T-helper 22 cell (primary cell): ENCODE measurements at places on chromosomes 1 and 21.
A peak's percentile ranks its signal among the peaks of the same experiment; 100 is the strongest.

- no peak for DNase-seq
These were observed 67.1 kb upstream of the CAPZB start for GRCh38 chr1:19552291-19553010.

DNA sequence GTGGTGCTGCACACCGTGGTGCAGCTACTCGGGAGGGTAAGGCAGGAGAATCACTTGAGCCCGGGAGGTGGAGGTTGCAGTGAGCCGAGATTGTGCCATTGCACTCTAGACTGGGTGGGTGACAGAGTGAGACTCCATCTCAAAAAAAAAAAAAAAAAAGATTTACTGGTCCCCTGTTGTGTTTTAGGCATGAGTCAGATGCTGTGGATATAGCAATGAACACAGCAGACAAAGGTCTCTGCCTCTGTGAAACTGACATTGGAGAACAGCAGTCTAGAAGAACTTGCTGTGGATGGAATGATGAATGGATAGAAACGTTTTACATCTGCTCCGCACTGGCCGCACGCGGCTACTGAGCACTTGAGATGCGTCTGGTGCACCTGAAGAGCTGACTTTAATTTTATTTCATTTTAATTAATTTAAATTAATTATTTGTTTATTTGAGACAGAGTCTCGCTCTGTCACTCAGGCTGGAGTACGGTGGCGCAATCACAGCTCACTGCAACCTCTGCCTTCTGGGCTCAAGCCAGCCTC, 24.5 kb upstream of the EPHA2 start:
- no peak for DNase-seq

DNA sequence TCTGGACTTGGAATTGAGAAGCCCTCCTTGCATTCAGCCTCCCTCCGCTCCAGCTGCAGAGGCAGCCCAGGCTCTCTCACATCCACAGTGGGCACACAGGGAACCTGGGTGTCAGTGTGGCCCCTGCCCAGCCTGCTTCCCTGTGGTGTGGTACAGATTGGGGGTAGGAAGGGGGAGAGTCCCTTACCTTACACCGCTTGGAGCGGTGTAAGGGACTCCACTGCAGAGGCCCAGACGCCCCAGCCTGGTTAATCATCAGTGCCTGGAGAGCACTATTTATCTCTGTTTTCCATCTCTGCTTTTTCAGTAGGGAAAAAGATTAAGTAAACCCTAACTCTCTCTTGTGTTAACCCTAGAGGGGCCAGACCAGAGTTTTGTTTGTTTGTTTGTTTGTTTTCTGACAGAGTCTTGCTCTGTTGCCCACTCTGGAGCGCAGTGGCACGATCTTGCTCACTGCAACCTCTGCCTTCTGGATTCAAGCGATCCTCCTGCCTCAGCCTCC, 803 bp upstream of the RHBG start:
- no peak for DNase-seq

DNA sequence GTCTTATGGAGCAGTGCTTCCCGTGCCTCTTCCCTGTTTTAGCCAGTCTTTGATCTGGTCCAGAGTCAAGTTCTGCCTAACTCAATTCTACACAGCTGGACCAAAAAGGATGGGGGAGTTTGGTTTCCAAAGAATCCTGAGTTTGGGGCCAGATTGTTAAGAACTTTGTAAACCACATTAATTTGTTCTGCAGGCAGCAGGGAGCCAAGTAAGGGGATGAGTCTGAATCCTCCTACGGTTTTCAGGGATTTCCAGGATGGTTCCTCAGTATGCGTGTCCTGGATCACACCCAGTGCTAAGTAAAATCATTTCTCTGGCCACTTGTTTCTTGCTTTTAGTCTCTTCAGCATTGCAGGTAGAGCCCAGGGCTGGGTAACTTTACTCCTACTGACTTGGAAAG, 26.1 kb upstream of the GJA5 start:
- DNase-seq: no peak

DNA sequence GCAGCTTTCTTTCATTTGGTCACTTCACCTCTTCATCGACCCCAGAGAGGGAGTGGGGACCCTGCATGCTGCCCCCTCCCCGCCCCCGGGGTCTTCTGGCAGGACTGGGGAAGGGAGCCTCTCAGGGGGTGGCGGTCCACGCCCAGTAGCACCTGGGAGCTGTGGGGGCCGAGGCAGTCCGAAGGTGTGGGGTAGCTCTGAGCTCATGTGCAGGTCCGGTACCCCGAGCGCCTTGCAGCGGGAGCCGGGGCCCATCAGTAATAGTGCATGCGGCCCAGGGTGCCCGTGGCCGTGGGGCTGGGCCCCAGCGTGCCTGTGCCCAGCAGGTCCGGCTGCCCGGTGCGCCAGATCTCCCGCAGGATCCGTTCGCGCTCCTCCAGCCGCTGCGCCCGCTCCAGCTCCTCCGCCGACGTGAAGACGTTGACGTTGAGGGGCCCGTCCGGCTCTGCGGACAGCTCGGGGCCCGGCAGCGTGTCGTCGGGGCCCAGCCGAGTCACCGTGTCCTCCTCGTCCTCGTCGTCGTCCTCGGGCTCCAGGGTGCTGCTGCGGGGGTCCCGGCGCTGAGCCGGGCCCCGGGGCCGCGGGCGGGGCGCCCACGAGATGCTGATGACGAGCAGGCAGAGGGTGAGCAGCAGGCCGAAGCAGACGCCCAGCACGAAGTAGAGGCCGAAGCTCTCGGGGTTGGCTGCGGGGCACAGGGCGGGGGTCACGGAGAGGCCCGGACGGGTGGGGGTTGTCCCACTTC, 1.2 kb downstream of the EVA1B start:
- no peak for DNase-seq

- DNase-seq: no peak
These were observed 581 bp downstream of the IRF6 start for GRCh38 chr1:209805341-209805781.

DNA sequence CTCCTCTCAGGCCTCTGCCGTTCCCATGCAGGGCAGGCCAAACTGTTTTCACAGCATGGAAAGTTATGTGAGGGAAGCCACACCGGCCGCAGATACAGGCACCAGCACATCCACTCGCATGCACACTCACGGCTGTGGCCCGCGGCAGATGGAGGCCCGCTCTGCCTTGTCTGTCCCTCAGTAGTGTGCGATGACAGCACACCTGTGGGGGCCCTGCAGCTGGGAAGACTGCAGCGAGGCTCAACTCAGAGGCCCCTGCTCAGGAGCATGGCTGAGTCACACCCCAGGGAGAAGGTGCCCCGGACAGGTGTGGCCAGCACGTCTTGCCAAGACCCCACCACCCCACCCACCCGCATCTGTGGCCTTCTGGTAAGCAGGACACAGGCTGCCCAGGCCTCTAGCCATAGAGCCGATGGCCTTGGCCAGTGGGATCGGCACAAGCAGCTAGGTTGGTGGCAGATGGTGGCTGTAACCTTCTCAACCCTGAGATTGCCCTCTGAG, 1.3 kb upstream of the UBE2J2 start:
- no peak for DNase-seq

DNA sequence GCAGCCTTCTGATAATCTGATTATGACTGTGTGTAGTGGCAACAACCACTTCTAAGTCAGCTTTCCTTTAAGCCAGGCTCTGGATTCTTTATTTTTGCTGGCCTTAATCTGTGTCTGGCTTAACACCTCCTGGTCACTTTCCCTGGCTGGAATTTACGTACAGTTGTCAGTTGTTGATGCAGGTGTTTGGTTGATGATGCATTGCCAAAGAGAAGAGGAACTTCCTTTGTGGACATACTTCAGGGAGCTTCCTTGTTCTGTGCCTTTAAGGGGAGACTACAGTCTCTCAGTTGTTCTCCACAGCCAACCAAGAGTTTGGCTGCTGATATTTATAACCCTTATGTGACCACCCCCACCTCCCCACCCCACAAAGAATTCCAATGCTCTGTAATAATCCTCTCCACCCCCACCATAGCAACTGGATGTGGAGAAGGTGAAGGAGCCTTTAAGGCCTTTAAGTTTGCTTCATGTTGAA, 96.0 kb upstream of the BMP8A start:
- DNase-seq: no peak

GRCh38 chr1:238681021-238681420, 705.3 kb upstream of the CHRM3 start:
- DNase-seq: no peak

DNA sequence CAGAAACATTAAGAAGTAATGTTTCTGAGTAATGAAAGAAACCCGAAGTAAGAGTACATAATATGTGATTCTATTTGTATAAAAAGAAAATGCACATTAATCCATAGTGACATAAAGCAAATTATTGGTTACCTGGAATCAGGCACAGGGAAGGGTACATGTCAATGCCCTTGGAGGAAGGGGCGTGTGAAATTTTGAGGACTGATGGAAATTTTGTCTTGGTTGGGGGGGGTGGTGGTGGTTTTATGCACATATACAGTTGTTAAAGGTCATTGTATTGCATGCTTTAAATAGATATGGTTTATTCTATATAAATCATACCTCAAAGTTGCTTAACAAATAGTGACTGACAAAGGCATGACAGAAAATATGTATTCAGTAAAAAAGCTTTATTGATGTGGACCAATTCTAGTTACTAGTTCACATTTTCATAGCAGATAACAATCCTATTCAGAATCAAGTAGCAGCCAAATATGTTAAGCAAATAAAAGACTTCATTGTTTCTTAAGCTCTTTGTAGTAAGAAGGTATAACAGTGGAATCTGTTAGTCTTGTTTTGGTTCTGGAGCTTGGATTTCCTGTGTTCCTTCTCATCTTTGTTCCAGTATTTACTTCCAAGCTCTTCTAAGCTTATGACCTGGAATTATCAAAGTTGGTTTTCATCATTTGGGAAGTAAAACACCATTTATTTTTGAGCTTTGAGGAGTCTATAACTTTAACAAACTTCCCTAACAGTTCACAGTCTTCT, 15.1 kb downstream of the BACH1 start:
- DNase-seq: no peak

DNA sequence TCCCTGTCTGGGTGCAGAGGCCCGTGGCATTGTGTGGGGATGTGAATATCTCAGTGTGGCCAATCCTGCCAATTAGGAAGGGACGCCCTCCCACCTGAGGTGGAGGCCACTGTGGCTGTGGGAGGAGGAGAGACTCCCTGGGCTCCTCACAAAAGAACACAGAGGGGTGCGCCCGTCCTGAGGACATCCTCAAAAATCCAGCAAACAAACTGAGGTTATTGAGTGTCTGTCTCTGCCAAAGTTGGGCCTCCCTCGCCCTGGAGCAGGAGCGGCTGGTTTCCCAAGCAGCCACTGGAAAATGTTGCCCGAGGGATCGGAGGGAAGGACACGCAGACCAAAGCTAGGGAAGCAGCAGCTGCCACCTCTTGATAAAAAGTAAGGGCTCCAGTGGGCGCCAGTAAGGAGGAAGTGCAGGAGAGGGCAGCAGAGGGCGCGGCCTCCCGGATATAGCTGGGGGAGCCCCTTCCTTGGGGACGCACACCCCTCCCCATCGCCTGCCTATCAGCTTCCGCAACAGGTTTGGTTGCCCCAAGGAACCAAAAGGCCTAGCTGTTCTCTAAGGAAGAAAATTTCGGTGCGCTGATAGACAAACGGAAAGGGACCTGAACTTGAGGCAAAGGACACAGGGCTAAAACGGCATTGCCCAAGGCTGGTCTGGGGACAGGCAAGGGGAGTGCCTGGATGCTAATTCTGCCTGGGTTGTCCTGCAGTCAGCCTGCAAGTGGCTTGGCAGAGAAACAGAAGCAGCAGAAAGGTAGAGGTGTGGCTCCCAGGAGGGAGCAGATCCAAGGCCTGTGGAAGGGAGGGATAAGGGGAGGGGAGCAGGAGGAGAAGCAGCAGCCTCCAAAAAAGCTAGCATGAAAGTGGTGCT, 1.7 kb upstream of the GRIK3 start:
- no peak for DNase-seq

GRCh38 chr1:108897865-108898720, 21.3 kb downstream of the GPSM2 start:
- DNase-seq: no peak

GRCh38 chr1:25875856-25876692, 566 bp upstream of the PAQR7 start:
- DNase-seq: no peak

- DNase-seq: no peak
These were observed 68.2 kb upstream of the OLIG2 start for GRCh38 chr21:32957545-32957944.

DNA sequence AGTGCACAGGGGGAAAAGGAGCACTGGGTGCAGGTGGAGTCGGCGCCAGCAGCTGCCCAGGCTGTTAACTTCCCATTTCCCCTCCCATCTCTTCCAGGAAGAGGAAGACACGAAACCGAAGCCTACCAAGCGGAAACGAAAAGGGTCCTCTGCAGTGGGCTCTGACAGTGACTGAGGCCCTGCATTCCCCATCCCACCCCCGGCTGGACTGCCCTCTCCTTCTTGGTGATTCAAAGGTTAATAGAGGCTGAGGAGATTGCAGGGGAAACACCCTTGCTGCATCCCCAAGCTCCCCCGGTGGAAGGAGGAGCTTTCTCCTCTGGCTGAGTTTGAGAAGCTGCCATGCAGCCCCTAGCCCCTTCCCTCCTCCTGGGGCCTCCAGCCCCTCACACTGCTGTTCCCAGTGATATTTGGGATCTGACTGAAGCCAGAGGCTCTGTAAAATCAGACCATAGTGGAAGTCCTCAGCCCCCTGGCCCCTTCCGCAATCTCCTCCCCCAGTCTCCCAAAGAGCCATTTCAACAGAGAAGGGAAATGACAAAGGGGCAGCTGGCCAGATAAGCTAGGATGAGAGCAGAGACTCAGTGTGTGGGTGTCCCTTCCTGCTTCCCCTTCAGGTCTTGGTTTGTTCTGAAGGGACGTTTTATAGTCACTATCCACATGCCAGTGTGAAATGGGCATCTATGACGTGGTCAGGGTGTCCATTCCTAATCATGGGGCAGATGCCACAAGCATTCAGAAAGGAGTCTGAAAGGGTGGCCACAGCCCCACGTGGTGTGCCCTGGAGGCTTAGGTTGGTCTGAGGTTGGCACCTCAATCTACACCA, 1.9 kb upstream of the SLC27A3 start:
- no peak for DNase-seq

- DNase-seq: peak; percentile 76
These were observed 55.9 kb downstream of the CD58 start for GRCh38 chr1:116514708-116515525.

DNA sequence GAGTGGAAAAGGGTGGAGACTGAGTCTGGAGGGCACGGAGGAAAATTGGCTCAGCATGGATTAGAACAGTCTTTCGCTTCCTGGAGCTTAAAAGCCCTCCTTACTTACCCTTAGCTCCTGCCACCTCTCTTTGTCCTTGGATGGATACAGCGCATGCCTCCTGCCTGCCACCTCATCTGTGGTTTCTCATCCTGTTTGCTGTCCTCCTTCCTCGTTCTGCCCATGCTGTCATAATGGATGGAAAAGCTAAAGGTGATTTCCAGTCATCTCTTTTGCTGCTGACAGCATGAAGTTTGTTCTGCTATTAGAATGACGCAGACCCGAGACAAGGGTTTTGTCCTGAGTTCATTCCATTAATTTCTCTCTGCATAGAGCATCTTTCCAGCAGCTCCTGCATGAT, 425.9 kb downstream of the KIF26B start:
- no peak for DNase-seq

- no peak for DNase-seq
These were observed 490.8 kb upstream of the TMPRSS15 start for GRCh38 chr21:18894387-18894786.
